ENCODE measurements at places on chromosomes 3 and 15.
A peak's percentile ranks its signal among the peaks of the same experiment; 100 is the strongest.

GRCh38 chr3:27885641-27886040 lies 163.5 kb upstream of the EOMES start:
- DNase-seq: no peak

- no peak for DNase-seq
Measured at GRCh38 chr15:39205506-39206371, 375.1 kb upstream of the THBS1 start.

DNA sequence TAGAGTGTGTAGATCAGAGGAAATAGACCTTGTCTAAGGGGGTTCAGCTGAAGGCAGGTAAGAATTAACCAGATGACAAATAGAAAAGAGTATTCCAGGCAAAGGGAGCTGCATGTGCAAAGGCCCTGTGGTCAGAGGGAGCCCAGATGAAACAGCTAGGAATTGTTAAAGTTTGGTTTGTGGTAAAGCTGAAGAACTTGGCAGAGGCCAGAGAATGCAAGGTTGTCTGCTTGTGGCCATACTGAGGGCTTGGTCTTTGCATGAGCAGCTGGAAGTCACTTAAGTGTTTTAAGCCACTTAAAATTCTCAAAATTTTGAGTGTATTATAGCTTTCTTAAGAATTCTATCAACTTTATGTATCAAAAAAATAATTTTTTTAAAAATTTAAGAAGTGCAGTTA lies 116.5 kb downstream of the NEK10 start:
- no peak for DNase-seq

DNA sequence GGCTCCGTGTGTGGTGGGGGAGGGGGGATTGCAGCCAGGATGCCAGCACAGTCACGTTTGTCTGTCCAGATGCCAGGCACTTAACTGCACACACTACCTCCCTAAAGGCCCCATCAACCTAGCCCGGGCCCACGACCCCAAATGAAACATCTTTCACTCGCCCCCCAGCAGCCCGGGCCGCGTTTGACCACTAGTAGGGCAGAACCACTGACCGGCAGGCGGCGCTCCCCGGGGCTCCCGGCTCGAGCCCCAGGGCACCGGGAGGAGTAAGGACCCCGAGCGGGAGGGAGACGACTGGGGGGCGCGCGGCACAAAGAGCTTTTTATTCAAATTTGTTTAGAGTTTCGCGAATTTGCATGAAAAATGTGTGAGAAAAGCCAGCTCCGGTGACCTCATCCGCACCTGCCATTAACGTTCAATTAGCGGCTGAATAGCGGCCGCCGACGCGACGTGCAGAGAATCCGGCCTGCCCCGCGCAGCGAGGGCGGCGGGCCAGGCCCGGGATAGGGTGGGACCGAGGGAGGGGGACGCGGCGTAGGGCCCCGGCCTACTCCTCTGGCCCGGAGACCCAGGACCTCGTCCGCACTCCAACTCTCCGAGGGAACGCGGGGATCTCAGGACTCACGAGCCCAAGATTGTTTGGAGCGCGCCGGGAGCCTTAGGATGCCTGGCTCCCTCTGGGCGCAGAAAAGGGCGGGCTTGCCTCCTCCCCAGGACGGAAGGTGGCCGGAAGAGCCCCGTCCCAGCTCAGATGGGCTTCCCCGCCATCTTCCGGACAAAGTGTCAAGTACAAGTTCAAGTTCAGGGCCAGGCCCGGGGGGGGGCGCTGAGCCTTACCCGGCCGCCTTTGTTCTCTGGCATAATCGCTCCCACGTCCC lies 64.9 kb upstream of the POLG start:
- no peak for DNase-seq

DNA sequence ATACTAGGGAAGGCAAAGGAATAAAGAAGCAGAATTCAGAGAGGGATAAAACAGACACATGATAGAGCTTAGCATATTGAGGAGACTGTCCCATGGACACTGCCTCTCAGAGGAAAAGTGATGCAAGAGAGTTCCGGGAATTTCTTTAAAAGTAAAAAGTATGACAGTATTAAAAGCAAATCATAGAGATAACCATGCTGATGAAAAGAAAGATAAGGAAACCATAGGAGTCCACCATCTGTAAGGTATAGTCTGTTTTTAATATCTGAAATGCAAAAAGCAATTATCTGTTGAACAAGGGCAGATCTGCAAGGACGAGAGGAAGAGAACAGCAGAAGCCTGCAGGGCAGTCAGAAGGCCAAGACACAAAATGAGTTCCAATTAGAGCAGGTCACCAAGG lies 495.9 kb upstream of the GOLIM4 start:
- no peak for DNase-seq

- no peak for DNase-seq
Measured at GRCh38 chr15:77986891-77987764, 90.4 kb downstream of the TBC1D2B start.

GRCh38 chr3:72145506-72146380 lies 360.8 kb upstream of the PROK2 start:
- DNase-seq: no peak

- no peak for DNase-seq
Measured at GRCh38 chr15:85019815-85020590, 38.3 kb downstream of the PDE8A start.

GRCh38 chr3:48407542-48408099 lies 22.3 kb downstream of the PLXNB1 start:
- no peak for DNase-seq

- no peak for DNase-seq
Measured at GRCh38 chr15:74418575-74419338, 15.0 kb downstream of the SEMA7A start.

GRCh38 chr3:138608322-138609135 lies at the start of gene FAIM:
TSS of gene FAIM (plus strand) at chr3:138608771. CDS start at chr3:138619727, 10,956 bp downstream.
- DNase-seq: peak; percentile 48

GRCh38 chr3:37982331-37982730 lies 8.3 kb upstream of the VILL start:
- DNase-seq: no peak

- DNase-seq: no peak
Measured at GRCh38 chr15:50256188-50257041, 9.1 kb downstream of the HDC start.

GRCh38 chr15:26115229-26115943 lies 252.3 kb upstream of the ATP10A start:
- no peak for DNase-seq

GRCh38 chr3:142009029-142009428 lies 132.6 kb downstream of the ATP1B3 start:
- no peak for DNase-seq

DNA sequence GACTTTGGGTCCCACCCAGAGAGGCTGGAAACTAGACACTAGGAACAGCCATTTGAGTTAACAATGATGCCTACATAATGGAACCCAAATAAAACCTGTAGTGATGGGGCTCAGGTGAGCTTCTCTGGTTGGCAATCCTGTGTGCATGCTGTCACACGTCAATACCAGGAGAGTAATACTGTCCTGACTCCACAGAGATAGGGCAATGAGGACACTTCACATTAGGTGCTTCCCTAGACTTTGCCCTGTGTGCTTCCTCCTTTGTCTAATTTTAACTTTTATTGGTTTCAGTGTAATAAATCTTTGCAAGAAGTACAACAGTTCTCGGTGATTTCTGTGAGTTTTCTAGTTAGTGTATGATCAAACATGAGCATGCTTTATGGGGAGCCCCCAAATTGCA lies 281.8 kb upstream of the ARRDC4 start:
- no peak for DNase-seq

DNA sequence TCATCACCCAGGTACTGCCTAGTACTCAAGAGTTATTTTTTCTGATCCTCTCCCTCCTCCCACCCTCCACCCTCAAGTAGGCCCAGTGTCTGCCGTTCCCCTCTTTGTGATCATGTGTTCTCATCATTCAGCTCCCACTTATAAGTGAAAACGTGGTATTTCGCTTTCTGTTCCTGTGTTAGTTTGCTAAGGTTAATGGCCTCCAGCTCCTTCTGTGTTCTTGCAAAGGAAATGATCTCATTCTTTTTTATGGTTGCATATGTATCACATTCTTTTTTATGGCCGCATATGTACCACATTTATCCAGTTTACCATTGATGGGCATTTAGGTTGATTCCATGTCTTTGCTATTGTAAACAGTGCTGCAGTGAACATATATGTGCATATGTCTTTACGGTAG lies 8.2 kb upstream of the GANC start:
- DNase-seq: no peak

GRCh38 chr3:197353001-197353866 lies 54.8 kb upstream of the DLG1 start:
- DNase-seq: no peak

DNA sequence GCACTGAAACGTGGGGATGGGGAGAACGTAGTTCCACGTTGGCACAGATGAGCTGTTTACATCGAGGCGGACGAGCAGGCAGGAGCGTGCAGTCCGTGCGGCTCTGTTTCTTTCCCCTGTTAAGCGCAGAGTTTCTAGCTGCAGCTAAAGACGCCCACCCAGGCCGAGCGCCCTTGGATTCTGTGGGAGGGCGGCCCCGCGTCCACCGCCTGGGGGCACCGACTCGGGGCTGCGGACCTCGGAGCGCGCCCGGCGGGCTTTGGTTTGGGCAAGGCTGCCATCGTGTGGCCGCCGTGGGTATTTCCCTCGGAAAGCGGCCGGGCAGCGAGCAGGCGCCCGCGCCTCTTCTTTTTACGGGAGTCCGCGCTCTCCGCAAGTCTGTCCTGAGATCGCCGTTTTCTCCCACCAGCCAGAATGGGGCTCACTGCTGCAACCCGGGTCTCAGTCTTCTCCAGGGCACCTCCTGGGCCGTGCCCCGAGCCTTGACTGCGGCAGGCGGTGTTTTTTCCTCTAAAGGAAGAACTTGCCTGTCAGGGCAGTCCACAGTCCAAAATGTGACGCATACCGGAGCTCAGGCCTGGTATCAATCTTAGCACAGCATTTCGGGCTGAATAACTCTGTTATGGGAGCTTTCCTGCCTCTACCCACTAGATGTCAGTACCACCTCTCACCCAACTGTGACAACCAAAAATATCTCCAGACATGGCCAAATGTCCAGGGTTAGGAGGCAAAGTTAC lies 219.9 kb upstream of the IGF1R start:
- peak; percentile 40 for DNase-seq

GRCh38 chr3:143832433-143832832 lies 15.8 kb downstream of the SLC9A9 start:
- no peak for DNase-seq

DNA sequence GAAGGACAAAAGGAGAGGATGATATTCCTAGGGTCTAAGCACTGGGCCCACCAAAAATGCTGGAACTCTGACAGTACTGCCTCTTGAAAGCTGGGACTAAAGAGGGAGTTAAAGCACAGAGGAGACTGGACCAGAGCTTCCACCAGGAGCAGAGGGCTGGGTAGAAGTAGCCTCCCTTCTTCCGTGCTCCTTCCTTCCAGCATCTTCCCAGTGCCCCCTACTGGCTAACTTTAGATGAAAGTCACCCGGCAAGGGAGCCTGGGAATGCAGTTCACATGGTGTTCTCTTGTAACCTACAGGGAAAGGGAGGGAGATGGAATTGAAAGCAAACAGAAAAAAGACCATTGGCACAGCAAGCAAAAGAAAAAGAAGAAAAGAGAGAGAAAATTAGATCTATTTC lies 106.1 kb upstream of the COL8A1 start:
- DNase-seq: no peak

DNA sequence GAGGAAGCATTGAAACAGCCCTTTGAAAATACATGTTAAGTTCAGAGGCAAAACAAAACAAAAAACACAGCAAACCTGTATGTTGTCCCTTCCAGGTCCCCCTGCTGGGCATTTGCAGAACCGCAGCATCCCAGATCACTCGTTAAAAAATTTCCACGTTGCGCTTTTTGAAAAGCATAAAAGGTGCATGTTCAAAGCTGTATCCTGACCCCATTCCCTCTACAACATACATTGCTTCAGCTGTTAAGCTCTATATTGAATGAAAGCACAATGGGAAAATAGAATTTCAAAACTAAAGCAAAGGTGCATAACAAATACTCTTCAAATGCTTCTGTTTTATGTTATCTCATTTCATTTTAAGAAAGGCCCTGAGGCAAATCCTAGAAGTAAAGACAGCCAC lies 328.3 kb downstream of the THSD4 start:
- no peak for DNase-seq

- DNase-seq: no peak
Measured at GRCh38 chr3:190709351-190709773, 153.1 kb downstream of the GMNC start.

DNA sequence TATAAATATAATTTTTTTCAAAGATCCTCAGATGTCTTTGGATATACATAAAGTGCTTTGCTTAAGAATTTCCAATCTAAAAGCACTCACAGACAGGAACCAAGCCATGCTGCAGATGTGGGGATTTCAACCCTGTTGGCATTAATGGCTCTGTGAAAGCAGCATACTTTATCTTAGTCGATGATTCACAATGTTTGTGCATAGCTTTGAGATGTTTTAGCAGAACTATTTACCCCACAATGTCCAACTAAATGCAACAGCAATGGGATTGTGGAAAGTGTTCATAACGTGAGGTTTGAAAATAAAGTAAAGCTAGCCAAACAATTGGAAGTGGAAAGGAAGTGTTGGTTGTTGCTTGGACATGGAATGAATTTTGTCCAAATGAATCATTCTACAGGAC lies 371.4 kb downstream of the SOX2 start:
- DNase-seq: no peak

- no peak for DNase-seq
Measured at GRCh38 chr15:25058080-25058785, 103.4 kb downstream of the SNRPN start.

GRCh38 chr15:48966595-48967301 lies 3.0 kb upstream of the SHC4 start:
- peak; percentile 82 for DNase-seq

DNA sequence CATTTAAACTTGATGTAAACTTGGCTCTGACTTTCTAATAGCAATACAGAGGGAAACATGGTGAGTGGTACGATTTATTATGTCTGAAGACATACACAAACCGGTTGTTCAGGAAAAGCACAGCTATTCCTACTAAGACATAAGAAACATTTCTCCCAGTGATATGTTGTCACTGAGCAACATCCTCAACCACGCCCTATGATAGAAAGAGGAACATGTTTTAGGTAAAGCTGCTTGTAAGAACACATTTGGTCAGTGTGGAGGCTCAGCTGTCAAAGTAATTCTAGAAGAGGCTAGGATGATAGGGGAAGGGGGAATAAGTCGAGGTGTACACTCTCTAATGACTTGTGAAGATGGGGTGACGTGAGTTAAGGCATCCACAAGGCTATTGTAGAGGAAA lies 42.7 kb upstream of the B3GNT5 start:
- no peak for DNase-seq

DNA sequence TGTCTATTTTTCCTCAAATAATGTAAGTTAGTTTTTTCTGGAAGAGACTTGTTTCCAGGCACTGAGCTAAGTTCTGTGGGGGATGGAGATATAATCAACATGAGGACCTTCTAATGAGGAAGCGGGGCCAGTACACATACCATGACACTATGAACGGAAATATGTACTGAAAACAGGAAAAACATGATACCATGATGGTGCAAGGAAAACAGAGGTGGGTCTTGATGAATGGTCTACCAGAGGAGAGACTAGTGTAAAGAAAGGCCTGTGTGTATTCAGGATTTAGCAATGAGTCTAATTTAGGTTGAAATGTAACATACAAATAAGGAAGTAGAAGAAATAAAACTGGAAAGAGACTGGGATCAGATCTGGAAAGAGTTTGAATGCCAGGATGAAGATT lies 38.9 kb upstream of the TPRG1 start:
- no peak for DNase-seq

GRCh38 chr3:37944391-37944842 lies 46.2 kb upstream of the VILL start:
- DNase-seq: no peak

GRCh38 chr3:195154793-195155535 lies 116.0 kb downstream of the XXYLT1 start:
- DNase-seq: no peak

GRCh38 chr3:53147151-53147902 lies 13.7 kb upstream of the PRKCD start:
- DNase-seq: no peak

Data from T-helper 1 cell (primary cell).